ENCODE measurements at places on chromosomes 12 and 14. TPM values are rescaled to one million over a fixed set of nuclear protein-coding genes. Genes with fewer than 3 reads are reported as not detected.

CIDEB gene
- total RNA-seq, result 1.5 TPM

TAS2R50 gene
- 3.1 TPM for total RNA-seq

B4GALNT3 gene
- 0.28 TPM for total RNA-seq

DTX1 gene
- total RNA-seq, result under 0.01 TPM

STON2 gene
- total RNA-seq, result 0.85 TPM

FAM234B gene
- 9.2 TPM for total RNA-seq

METTL25 gene
- total RNA-seq, result 18.0 TPM

CHGA gene
- not detected for total RNA-seq

TAS2R8 gene
- total RNA-seq, result not detected

PTPN21 gene
- 5.4 TPM for total RNA-seq

KRT75 gene
- not detected for total RNA-seq

PLBD1 gene
- 2.8 TPM for total RNA-seq

CNTN1 gene
- total RNA-seq, result 1.7 TPM

KRT73 gene
- not detected for total RNA-seq

AKAP3 gene
- 1.4 TPM for total RNA-seq
